ENCODE measurements at places on chromosomes 11 and 22. TPM values are rescaled to one million over a fixed set of nuclear protein-coding genes. Genes with fewer than 3 reads are reported as not detected.

DNA sequence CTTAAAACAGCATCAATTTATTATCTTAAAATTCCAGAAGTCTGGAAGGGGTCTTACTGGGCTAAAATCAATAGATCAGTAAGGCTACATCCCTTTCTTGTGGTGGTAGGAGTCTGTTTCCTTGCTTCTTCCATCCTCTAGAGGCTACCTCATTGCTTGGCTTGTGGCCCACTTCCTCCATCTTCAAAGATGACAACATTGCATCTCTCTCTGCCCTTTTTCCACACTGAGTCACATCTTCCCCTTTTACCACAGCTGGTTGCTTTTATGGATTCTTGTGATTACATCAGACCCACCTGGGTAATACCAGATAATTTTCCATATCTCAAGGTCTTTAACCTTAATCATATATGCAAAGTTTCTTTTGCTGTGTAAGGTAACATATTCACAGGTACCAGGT lies 60.9 kb downstream of the GRIA4 start:
- no peaks in the 10 kb centered on the region for H3K27me3 ChIP-seq
- H3K36me3 ChIP-seq = no peaks in the 10 kb centered on the region
- DNase-seq = no peak
- no peak overlapping the region for H3K4me3 ChIP-seq
- no peaks in the 10 kb centered on the region for H3K4me1 ChIP-seq
- no peak overlapping the region for H3K27ac ChIP-seq

DNA sequence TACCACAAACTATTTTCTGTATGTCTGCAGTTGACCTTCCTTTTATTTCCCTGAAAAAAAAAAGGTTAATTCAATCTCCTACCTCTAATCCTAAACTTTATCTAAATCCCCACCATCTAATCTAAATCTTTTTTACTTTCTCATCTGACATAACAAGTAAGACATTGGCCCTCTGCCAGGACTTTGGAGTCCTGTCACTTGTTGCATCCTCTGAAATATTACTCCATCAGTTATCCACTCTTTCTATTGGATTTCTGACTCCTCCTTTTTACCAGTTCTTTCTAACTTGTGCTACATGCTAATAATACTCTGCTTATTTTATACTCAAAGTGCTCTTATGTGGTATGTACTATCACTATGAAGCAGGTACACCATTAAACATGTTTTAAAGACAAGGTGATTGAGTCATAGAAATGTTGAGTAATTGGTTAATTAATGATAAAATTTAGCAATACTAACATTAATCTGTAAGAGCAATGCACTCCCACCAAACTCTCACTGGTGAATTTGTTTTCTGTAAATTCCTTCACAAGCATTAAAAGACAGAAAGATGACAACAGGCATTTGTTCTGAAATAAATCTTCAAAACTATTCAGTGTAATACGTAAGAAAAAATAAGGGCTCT lies 914.2 kb upstream of the RAG2 start:
- H3K4me1 ChIP-seq = no peaks in the 10 kb centered on the region
- DNase-seq = no peak
- H3K27ac ChIP-seq = no peak overlapping the region

DNA sequence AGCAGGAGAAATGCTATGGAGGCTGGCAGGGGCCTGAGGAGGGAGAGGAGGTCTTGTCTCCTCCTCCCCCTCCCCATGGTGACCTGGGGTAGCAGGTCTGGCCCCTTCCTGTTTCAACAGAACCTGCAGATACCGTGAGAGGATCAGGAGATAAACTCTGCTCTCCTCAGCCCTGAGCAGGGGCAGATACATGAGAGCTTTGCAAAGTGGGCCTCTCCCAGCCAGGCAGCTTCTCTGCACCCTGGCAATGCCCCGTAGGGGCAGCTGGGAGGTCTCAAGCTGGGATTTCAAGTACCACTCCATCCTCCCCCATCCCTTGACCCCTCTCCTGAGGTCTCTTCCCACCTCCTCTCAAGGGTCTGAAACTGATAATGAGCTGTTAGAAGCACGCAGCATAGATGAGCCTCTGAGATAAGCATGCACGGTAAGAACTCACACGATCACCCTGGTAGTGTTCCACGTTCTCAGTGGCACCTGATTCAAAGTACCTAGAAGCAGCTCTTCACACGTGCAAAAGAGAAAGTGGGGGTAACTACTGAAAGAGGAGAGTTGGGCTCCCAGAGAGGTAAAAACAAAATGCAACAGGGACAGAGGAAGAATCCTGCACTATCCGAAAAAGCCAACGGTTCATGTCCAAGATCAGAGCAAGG lies 4.9 kb upstream of the CCDC86 start:
- H3K27me3 ChIP-seq = no peaks in the 10 kb centered on the region
- no peak for DNase-seq
- H3K27ac ChIP-seq = no peak overlapping the region
- H3K4me3 ChIP-seq = no peak overlapping the region
- peaks cover 11% of the 10 kb centered on the region for H3K4me1 ChIP-seq
- H3K36me3 ChIP-seq = no peaks in the 10 kb centered on the region

- H3K27ac ChIP-seq = no peak overlapping the region
- no peak overlapping the region for H3K4me3 ChIP-seq
- DNase-seq = no peak
- no peaks in the 10 kb centered on the region for H3K27me3 ChIP-seq
- no peaks in the 10 kb centered on the region for H3K36me3 ChIP-seq
- H3K4me1 ChIP-seq = no peaks in the 10 kb centered on the region
Observed at GRCh38 chr11:94909371-94909820, 64.0 kb downstream of the CWC15 start.

DNA sequence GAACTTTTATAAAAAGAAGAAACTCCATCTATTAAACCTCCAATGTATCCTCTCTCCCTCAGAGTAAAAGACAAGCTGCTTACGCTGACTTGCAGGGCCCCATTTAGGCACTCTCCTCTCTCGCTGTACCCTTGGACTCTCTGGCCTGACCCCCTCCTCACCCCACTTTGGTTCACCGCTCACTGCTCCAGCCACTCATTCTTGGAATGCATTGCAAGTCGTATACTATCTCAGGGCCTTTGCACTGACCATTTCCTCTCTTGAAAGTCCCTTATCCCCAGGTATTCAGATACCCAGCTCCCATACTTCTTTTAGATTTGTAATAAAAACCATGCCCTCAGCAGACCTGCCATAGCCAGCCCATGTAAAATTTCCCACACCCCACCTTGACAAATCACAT lies 139.6 kb downstream of the DBX1 start:
- no peak overlapping the region for H3K27ac ChIP-seq
- DNase-seq = no peak
- no peaks in the 10 kb centered on the region for H3K27me3 ChIP-seq
- no peaks in the 10 kb centered on the region for H3K36me3 ChIP-seq
- H3K4me1 ChIP-seq = peaks cover 7% of the 10 kb centered on the region
- H3K4me3 ChIP-seq = no peak overlapping the region

OOSP4B gene
- not detected for total RNA-seq

DNA sequence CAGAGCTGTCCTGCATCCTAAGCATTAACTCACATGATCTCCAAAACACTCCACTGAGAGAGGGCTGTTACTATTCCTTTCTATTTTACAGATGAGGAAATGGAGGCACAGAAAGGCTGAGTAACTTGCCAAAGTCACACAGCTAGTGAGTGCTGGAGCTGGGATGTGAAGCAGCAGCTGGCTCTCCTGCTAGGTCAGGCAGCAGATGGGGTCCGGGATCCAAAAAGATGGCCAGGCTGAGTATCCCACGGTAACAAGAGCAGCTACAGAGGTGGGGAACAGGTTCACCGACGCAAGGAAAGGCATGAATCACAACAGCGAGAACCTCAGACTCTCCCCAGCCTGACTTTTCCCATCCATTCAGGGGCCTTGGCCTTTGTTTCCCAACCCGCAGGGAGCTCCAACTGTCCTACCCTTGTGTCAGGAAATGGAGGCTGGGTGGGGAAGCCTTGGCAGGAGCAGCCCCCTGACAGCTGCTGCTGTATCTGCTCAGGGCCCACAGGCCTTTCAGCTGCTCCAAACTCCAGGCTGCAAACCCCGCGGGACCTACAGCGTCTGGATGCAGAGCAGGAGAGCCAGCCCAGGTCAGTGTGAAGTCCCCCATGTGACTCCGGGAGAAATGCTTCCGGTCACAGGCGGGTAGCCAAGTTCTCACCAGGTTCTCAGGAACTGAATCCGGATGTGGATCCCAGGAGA lies 29.5 kb downstream of the DKK3 start:
- H3K4me1 ChIP-seq = peaks cover 78% of the 10 kb centered on the region
- no peaks in the 10 kb centered on the region for H3K27me3 ChIP-seq
- no peak for DNase-seq
- H3K27ac ChIP-seq = peak overlapping the region; percentile 72

DNA sequence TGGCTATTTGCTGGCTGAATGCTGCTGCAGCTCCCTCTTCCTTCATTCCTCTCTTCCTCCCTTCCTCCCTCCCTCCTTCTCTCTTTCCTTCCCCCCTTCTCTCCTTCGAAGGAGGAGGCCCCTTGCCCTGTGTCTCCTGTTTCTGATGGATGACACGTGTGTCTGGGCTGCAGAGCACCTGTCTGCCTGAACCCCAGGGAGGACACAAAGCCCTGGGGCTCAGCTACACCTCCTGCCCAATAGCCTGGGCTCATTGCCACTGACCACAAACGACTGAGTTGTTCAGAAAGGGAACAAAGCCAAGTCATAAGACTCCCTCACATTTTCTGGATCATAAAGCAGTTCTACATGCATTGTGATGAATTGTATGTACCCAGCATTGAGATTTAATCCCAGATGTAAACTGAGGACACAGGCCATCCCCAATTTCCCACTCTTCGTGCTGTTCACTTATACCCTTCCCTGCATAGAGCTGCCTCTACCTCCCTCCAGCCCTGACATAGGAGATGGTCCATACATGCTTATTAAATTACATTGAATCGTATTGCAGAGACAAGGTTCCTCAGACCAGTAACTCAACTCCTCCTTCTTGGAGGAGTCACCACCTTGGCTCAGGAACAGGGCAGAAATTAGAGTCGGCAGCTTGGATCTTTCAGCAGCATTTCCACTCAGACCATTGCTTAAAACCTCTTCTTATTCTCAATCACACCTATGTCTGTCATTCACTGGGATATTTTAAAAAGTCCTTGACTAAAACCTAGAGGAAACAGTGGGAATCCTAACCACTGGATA lies 1.2 kb downstream of the CSRP3 start:
- H3K4me3 ChIP-seq = no peak overlapping the region
- no peaks in the 10 kb centered on the region for H3K36me3 ChIP-seq
- no peak for DNase-seq
- H3K27me3 ChIP-seq = no peaks in the 10 kb centered on the region
- H3K4me1 ChIP-seq = no peaks in the 10 kb centered on the region

DNA sequence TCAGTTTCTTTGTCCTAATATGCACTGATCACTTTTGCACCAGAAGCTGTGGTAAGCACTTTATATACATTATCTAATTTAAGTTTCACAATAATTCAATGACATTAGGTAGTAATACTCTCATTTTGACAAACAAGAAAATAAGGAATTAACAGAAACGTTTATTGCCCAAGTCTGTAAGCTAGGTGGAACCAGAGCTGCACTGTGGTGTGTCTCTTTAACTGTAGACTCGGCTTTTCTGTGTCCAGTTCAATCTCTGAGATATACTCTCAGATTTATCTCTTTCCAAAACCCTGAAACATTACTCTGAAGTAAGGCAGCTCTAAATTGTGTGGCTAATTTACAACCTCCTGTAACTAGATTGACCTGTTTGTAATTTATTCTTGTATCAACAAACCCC lies 101.1 kb downstream of the MUC15 start:
- no peak overlapping the region for H3K4me3 ChIP-seq
- H3K36me3 ChIP-seq = no peaks in the 10 kb centered on the region
- no peak for DNase-seq
- no peaks in the 10 kb centered on the region for H3K27me3 ChIP-seq
- H3K27ac ChIP-seq = no peak overlapping the region

DNA sequence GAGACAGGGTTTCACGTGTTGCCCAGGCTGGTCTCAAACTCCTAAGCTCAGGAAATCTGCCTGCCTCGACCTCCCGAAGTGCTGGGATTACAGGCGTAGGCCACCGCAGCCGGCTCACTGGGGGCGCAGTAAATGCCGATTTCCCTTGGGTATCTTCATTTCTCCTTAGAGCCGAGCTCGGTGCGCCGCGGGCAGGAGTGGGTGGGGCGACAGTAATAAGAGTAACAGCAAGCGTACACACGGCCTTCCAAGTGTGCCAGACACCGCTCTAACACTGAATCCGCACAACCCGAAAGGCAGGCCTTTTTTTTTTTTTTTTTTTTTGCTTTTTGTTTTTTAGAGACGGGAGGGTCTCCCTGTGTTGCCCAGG lies 500 bp upstream of the ADSL start:
- H3K4me1 ChIP-seq = peaks cover 26% of the 10 kb centered on the region
- no peaks in the 10 kb centered on the region for H3K27me3 ChIP-seq
- DNase-seq = no peak
- peak overlapping the region; percentile 86 for H3K27ac ChIP-seq
- peak overlapping the region; percentile 68 for H3K4me3 ChIP-seq

GRCh38 chr22:38461057-38461413 lies 6.0 kb upstream of the KCNJ4 start:
- H3K4me1 ChIP-seq = peaks cover 11% of the 10 kb centered on the region
- H3K27me3 ChIP-seq = no peaks in the 10 kb centered on the region
- no peak overlapping the region for H3K27ac ChIP-seq
- H3K36me3 ChIP-seq = no peaks in the 10 kb centered on the region

GRCh38 chr11:20308601-20309000 lies 54.9 kb upstream of the HTATIP2 start:
- no peak overlapping the region for H3K27ac ChIP-seq
- no peak overlapping the region for H3K4me3 ChIP-seq
- H3K36me3 ChIP-seq = no peaks in the 10 kb centered on the region
- H3K27me3 ChIP-seq = no peaks in the 10 kb centered on the region
- H3K4me1 ChIP-seq = no peaks in the 10 kb centered on the region

DNA sequence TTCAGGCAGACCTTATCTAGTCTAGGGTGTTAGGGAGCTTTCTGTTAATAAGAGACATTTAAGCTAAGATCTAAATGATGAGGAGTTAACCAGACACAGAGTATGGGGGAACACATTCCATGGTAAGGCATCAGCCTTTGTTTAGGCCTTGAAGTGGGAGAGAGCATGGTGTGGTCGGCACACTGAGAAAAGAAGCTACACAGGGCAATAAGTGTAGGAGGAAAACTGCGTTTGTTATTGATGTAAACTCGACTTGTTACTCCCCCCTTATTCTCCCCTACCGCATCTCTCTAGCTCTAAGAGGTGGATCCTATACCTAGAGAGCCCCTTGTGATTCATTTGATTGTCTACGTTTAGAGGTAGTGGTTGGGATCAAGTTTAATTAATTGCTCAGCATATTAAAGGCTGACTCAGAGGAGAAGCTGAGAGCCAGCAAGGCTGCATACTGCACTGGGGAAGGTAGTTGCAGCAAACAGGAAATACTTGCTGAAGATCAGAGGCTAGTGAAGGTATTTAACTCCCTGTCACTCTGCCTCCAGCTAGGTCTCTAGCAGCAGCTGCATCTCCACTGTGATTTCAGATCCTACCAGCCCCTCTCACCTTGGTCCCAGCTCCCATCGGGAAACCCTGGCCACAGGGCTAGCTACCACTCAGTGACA lies 86.8 kb upstream of the TEAD1 start:
- no peaks in the 10 kb centered on the region for H3K27me3 ChIP-seq
- H3K27ac ChIP-seq = no peak overlapping the region
- peaks cover 23% of the 10 kb centered on the region for H3K4me1 ChIP-seq

LARGE1 gene
- total RNA-seq = 29.5 TPM

GRCh38 chr11:20448834-20449233 lies 61.3 kb downstream of the PRMT3 start:
- H3K36me3 ChIP-seq = no peaks in the 10 kb centered on the region
- no peaks in the 10 kb centered on the region for H3K27me3 ChIP-seq
- no peak overlapping the region for H3K4me3 ChIP-seq
- no peak for DNase-seq
- H3K4me1 ChIP-seq = no peaks in the 10 kb centered on the region

RIMBP3C gene
- total RNA-seq = not detected

Data from vagina (tissue), 2 donors.